Stomach (tissue), 19 donors: ENCODE measurements at places on chromosomes 2 and 18. TPM values are rescaled to one million over a fixed set of nuclear protein-coding genes. Genes with fewer than 3 reads are reported as not detected.

Gene LYG2
- not detected for total RNA-seq

Gene STPG4
- not detected for total RNA-seq

Gene YES1
- total RNA-seq: 9.6 TPM

Gene IL1A
- total RNA-seq: not detected

Gene TNFAIP6
- 9.9 TPM for total RNA-seq

Gene ALLC
- total RNA-seq: not detected

Gene BOLL
- not detected for total RNA-seq

DNA sequence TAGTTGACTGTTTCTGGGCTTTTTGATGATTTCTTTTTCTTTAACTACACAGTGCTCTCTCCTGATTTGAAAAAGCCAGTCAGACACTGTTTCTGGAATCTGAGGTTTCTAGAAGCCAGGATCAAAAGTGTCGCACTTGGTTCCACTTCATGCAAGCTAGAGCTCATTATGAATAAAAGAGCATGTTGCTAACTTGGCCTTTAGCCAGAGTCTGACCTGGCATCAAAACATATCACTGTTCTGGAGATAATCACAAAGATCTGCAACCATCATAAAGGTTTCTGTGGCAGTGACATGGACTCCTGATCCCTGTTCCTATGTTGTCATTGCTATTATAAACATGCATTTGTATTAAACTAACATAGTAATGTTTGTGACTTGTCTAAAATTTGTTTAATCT lies 76.1 kb upstream of the MAPRE2 start:
- no peak for DNase-seq

DNA sequence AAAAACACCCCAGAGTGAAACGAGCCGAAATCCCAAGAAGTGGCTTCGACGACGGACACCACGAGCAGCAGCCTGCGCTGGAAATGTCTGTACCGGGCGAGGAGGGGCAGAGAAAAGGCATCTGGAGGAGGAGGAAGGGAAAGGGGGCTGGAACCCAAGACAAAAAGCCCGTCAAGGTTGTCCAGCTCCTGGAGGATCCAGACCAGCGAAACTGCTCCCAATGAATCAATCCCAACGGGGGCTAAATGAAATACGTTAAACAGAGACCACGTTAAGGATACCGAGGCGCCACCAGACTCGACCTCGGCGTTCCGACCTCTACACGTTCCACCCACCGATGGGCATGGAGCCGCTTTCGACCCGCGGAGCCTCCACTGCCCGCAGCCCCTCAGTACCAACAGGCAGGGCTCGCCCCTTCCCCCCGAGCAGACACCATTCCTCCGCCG lies 400 bp downstream of the CCDC88A start:
- no peak for DNase-seq

GRCh38 chr18:3655254-3656050 lies 205.5 kb downstream of the TGIF1 start:
- DNase-seq: no peak

GRCh38 chr2:160367887-160368286 lies 125.7 kb downstream of the RBMS1 start:
- DNase-seq: peak; percentile 28

- DNase-seq: no peak
Observed at GRCh38 chr18:77161383-77161782, 28.8 kb upstream of the MBP start.

- DNase-seq: no peak
Observed at GRCh38 chr2:112701052-112701451, 19.8 kb upstream of the NT5DC4 start.

DNA sequence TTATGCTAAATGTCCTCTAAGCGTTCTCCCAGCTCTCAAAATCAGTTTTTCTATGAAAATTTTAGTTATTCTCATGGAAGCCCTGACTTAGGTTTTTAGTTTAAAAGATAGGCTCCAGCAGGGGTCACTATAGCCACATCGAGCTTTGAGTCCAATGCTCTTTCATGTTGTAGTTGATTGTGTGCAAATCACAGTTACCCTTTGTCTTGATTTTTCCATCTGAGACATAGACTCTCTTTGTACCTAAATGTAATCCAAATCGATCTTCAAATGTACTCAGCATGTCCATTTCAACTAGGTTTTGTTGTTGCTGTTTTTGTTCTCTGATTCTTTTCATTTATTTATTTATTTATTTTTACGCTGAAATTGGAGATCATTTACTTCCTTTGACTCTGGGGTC lies 26.4 kb upstream of the MSTN start:
- peak; percentile 88 for DNase-seq

GRCh38 chr2:187167491-187167890 lies 280.6 kb downstream of the CALCRL start:
- DNase-seq: no peak
